ENCODE measurements at places on chromosomes 6 and 20. TPM values are rescaled to one million over a fixed set of nuclear protein-coding genes. Genes with fewer than 3 reads are reported as not detected.

Gene DXO
- total RNA-seq, result 23.7 TPM

Gene VIP
- not detected for total RNA-seq

Gene ADA
- 72.3 TPM for total RNA-seq

Gene MPIG6B
- not detected for total RNA-seq

Gene RNF8
- total RNA-seq, result 18.7 TPM

Gene EPB41L1
- 0.64 TPM for total RNA-seq

Gene PLCB4
- not detected for total RNA-seq

Gene DBNDD2
- total RNA-seq, result 2.6 TPM

Gene DCDC2
- not detected for total RNA-seq

All from activated B cell treated with CpG ODN at 0.5 μM for 24 hours (primary cell).